ENCODE measurements at places on chromosomes 7 and 10. TPM values are rescaled to one million over a fixed set of nuclear protein-coding genes. Genes with fewer than 3 reads are reported as not detected.

DNA sequence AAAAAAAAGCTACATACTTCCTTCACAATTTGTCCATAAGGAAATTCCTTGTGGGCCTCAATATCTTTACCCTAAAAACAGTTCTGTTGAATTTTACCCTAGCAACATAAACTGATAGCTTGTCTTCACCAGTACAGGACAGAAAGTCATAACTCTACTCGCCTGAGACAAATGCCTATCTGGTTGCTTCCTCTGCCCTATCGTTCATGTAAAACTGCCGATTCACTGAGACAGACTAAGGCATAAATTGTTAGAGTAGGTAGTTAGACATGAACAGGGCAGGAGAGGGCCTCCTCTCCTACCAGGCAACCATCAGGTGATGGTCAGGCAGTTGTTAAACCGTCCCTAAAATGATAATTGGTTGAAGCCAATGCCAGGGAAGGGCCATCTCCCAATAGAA lies 25.0 kb downstream of the IFIT3 start:
- DNase-seq = no peak

DNA sequence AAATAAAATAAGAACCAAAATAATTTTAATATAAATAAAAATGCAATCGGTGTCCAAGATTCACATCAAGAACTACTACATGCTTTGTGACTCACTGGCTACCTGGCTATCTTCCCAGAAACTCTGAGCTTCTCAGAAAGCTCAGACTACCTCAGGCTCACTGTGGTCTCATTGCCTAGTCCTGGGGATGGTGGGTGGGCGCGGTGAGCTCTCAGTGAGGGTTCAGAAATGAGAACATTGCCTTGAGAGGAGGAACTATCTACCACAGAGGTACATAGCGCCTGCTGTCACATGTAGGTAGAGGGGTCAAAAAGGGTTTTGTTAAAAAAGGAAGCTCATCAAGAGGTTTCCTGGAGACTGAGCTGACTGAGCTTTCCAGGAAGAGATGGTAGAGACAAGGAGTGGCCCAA lies 108.0 kb downstream of the WDFY4 start:
- DNase-seq = peak; percentile 10

DNA sequence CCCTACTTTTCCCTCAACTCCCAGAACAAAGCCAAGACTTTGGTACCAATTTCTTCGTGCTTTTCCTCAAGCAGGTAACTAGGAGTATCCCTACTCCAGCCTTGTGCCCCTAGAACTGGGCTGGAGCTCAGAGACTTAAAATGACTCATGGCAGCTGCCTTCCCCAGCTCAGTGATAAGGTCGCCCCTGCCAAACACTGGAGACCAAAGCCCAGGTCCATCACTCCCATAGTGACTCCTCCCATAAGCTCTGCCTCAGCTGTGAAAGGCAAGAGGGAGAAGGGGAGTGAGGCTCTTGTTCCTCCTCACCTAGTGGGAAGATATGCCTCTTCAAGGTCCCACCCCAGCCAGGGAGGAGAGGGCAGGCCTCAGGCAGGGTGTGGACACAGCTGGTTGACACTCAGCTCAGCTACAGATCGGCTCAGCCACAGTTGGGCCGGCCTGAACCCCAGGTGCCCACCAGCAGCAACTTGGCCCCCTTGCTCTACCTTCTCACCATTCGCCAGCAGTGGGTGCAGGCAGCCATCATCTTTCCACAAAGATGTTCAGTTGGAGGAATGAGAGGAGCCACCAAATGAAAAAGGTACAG lies 13.8 kb upstream of the CYREN start:
- DNase-seq = no peak

GRCh38 chr10:30374353-30374752 lies 25.3 kb upstream of the MTPAP start:
- no peak for DNase-seq

- no peak for DNase-seq
Measured at GRCh38 chr10:21530641-21531040, 3.4 kb upstream of the MLLT10 start.

DNA sequence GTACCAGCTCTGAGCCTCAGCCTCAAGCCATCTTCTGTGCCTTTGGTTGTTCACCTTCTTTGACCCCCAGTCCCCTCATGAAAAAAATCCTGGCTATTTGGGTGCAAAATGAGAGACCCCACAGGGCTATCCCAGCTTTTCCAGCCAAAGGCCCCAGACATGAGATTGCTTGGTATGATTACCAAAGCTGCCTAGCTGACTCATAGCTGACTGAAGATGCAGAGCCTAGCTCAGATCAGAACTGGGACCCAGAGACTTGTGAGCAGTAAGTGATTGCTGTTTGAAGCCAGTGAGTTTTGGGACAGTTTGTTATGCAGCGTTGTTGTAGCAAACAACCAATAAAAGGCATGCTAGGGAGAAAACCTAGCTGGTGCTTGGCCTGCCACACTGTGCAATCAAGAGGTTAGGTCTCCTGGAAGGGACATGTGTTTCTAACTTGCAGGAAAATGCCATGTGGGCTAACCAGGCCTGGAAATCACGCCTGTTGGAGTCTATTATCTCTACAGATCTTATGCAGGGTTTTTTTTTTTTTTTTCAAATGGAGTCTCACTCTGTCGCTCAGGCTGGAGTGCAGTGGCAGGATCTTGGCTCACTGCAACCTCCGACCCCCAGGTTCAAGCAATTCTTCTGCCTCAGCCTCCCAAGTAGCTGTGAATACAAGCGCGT lies 48.0 kb upstream of the DAGLB start:
- DNase-seq = no peak

DNA sequence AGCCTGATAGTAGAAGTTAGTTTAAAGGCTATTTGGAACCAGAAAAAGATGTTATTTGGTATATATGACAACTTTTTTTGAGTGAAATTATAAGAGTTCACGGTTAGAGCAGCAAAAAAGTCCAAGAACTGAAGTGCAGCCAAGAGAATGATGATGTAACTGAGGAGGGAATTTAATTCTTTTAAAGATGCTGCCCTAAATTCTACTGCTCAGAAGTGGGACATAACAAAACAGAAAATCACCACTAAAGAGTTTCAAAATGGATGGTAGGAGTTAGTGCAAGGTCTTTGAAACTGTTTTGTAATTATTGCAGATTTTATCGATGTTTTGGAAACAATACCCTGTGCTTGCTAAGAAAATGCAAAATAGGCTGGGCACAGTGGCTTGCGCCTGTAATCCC lies 6.5 kb downstream of the SAMD8 start:
- no peak for DNase-seq

GRCh38 chr10:76492026-76492425 lies 1060.6 kb downstream of the LRMDA start:
- DNase-seq = no peak

- DNase-seq = no peak
Measured at GRCh38 chr7:137316648-137317353, 26.7 kb downstream of the PTN start.

DNA sequence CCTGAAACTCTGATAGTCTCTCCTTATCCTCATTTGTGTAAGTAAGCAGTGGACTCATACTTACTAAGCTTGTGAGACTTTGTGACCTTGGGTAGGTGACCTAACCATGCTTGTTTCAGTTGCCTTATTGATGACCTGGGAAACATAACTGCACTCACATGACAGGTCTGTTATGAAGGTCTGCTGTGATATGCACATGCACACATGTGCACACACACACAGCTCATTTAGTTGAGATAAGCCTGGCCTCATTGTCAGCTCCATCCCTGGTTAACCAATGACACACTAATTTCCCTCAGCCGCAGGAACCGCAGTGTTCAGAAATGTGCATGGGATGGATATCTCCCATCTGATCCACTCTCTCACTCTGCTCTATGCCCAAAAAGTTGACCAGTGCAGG lies 177.2 kb downstream of the GPAM start:
- DNase-seq = no peak

DNA sequence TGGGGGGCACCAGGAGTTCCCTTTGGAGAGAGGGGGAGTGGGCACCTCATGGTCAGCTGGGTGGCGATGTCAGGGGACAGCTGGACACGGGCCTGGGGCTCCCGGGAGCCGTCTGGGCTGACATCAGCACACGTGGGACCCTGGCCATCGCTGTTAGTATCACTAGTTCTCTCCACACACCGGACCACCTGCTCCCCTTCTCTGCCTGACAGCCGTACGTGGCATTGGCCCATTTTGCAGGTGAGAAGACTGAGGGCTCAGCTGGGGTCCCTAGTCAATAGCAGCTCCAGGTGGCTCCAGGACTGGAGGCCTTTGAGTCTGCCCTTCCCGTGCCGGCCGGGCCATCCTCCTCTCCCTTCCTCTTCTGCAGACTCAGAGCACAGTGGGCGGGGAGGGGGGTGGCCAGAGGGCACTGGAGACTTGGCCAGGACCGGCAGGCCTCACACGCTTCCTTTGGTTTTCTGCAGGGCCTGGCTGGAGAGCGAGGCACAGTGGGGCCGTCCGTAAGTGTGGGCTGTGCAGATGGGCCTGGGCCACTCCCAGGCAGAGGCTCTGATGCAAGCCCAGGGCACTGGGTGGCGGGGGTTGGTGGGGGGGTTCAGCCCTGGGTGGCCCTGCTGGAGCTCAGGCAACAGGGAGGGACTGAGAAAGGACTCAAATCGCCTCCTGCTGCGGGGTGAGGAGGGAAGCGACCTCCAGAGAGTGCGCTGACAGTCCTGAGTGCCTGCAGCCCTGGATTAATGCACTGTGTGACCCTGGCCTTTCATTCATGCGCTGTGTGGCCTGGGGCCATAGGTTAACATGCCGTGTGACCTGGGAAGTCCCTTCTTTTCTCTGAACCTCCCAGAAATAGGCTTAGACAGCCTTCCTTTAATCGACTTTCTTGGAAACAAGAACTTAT lies 78.2 kb downstream of the MYL10 start:
- no peak for DNase-seq

- DNase-seq = no peak
Measured at GRCh38 chr7:155831807-155832524, 19.7 kb upstream of the SHH start.

DNA sequence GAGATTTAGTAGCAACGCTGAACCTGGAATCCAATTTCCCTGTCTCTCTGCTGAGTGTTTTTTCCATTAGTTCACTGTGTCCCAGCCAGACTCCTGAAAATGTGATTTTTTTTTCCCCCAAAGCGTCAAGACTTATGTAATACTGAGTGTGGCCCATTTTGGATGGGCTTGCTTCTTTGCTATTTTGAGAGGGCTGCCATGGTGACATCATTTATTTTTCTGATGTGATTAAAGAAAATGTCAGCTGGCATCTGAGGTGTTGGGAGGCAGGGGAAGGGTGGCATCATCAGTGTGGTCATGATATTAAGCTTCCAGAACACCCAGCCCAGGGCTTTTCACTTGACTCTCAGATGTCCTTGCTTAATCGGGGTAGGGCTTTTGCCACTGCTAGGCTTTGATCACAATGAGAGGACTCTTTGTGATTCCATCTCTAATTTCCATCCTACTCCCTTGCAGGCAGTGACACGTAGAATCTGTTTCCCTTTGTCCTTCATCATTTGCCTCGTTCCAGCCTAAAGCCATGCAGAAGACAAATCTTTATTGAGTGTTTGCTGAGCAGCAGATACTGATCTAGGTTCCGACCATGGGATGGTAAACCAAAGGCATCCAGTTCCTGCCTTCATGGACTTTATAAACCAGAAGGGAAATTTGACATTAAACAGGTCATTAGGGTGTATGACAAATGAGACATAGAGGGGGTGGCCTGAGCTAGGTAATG lies 7.4 kb downstream of the ZNF365 start:
- no peak for DNase-seq

DNA sequence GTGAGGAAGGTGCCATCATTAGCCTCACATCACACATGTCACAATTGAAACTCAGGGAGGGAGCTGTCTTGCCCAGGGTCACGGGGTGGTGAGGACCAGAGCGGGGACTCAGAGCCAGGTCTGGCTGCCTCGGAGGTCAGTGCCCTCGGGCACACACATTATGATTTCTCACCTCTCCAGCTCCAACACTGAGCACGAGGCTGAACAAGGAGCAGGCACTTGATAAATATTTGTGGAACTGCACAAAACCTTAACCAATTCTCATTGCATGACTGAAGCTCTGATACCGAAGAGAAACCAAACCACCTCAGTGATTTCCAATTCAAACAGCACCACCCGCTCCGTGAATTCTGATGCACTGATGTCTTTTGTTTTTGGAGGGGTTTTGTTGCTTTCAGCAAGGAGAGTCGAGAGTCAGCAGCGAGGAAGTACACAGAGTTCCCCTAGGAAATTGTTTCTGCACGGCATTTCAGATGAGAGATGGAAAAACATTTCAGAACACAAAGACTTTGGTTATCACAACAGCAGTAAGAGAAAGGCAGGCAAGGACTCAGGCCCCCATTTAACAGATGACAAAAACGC lies 55.3 kb upstream of the ZMIZ1 start:
- DNase-seq = no peak

GRCh38 chr7:145106001-145106400 lies 270.1 kb upstream of the TPK1 start:
- no peak for DNase-seq

DNA sequence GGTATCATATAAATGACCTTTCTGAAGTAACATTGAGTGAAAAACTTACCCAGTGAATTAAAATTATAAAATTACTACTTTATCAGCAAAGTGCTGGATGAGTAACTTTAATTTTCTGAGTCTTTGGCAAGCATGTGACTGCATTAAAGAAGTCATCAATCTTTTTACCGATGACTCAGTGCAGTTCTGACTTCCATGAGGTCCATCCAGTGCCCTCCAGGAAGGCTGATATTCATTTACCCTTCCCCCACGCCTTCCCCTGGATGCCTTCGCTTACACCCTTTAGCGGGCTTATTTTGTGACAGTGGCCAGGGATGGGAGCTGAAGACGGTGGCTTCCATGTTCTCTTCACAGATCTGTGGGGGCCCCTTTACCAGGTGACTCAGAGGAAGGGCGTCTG lies 572.9 kb upstream of the PFKP start:
- no peak for DNase-seq

Gene YKT6
- 22.0 TPM for total RNA-seq

Gene AKR1D1
- total RNA-seq = 19.5 TPM

Gene HYAL4
- not detected for total RNA-seq

Gene ZPBP
- 0.14 TPM for total RNA-seq

Gene WNT2
- 1.3 TPM for total RNA-seq

Gene HTRA1
- 4.3 TPM for total RNA-seq

Gene PLAU
- total RNA-seq = 0.67 TPM

Gene EBLN1
- total RNA-seq = not detected

Gene CDK5
- 4.0 TPM for total RNA-seq

Gene C7orf57
- not detected for total RNA-seq

Gene AHR
- 61.2 TPM for total RNA-seq

Gene STK17A
- total RNA-seq = 10.0 TPM

Gene SLC35B4
- 5.9 TPM for total RNA-seq
